ENCODE measurements at places on chromosomes 12 and 14.

DNA sequence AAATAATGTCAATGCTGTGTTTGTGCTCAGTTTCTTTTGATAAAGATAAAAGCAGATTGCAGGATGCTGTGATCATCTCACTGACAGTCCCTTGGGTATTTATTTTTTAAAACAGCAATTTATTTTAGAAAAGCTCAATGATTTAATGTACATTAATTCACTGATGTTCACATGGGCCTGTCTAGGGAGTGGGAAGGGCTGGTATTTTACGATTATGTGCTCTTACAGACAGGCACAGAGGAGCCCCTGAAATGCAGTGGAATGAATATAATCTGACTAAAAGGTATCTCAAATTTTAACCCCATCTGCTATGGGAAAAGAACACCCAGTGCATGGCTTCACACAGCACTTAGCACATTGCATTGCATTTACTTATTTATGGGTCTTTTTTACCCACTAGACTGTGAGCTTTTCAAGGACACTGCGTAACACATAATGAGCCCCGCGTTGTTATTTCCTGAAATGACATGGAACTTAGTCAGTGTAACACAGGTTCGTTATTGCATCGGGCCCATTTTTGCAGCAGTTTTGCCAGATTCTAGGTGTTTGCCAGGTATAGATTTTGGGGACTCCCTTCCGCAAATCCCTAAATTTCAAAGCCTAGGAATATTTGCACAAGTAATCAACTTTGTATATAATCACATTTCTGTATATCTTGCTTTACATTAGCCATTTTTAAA, 425.3 kb upstream of the FBXO33 start:
- DNase-seq = no peak

- no peak for DNase-seq
These were observed 597.9 kb downstream of the VRK1 start for GRCh38 chr14:97395068-97395467.

- DNase-seq = no peak
These were observed 85.3 kb upstream of the PAWR start for GRCh38 chr12:79776111-79776510.

DNA sequence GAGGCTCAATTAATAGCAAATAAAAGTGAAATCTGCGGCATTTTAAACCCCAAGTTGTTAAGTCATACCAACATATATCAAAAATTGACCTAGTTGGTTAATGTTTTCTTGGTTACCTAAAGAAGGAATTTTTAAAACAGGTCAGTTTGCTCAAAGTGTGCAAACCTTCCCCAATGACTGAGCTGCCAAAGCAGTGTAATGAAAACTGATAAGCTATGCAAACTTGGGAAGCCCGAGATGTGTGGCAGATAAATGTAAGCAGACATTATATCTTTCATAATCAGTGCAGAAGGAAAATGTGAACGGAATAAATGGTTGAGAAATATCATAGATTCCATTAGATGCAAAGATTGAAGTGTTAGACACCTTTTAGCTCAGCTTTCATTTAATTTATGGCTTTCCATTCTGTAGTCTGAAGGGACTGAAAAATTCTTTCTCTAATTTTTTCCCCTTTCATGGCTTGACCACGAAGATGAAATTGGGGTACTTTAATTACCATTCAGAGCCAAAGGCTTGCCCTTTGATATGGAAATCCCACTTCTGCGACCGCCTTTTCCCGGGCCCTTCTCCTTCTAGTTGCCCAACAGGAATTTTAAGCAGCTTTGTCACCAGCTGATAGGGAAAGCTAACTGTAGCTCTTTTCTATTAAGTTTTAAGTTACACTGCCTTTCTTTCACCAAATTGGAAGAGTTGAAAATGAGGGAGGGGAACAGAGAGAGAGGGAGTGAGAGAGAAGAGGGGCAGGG, 306.6 kb upstream of the SOX5 start:
- DNase-seq = no peak

GRCh38 chr14:34676516-34677211, 37.7 kb downstream of the CFL2 start:
- DNase-seq = no peak

DNA sequence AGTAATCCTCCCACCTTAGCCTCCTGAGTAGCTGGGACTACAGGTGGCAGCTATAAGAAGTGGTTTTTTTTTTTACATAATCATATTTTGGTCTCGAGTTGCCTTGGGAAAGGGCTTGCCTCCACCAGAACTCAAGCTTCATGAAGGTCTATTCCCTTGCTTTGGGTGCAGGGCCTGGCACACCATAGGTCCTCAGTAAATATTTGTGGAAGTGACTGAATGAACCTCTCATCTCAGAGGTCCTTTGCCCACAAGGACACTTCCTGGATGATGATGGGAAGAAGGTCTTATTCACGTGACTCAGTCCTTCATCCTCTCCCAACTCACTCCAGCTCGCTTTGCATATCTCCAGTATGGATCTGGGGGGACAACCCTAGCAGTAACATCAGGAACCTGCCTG, 114.0 kb upstream of the MED13L start:
- no peak for DNase-seq

- no peak for DNase-seq
These were observed 57.1 kb downstream of the STON2 start for GRCh38 chr14:81342850-81343580.

DNA sequence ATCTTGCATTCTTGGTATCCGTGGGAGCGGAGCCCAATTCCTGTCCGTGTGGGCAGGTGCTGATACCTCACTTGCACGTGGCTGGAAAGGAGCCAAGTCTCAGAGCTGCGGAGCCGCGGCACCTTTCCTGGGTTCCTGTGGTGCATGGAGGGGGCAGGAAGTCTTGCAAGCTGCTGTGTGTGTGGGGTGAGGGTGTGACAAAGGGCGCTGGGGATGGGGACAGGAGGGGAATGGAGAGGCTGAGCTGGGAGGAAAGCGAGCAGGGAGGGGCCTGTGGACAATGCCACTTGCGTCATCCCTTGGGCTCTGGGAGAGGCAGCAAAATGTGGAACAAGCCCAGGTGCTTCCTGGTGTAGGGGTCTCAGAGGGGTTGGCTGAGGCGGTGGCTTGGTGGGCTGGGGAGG, 86.7 kb downstream of the CALM1 start:
- peak; percentile 8 for DNase-seq

GRCh38 chr14:26255213-26255612, 342.6 kb downstream of the NOVA1 start:
- DNase-seq = no peak

Data from T-helper 1 cell (primary cell).